Posterior vena cava (tissue), 2 donors: ENCODE measurements at places on chromosomes 5 and 9. TPM values are rescaled to one million over a fixed set of nuclear protein-coding genes. Genes with fewer than 3 reads are reported as not detected.

DNA sequence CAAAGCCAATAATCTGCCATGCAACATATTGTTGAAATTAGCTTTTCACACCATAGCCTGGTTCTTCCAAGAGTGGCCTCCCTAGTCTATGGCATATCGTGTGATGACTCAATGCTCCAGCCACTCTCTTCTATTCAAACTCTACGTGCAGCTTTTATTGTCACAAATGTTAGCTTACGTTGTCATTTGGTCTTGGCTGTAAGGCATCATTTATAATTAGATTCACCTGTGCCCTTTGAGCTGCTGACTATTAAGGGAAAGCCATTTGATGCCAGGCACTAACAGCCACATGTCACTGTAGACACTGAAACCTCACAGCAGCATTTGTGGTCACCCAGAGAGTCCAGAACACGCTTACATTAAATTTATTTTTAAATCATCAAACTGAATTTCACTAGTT, 66.8 kb downstream of the APBA1 start:
- DNase-seq: no peak

DNA sequence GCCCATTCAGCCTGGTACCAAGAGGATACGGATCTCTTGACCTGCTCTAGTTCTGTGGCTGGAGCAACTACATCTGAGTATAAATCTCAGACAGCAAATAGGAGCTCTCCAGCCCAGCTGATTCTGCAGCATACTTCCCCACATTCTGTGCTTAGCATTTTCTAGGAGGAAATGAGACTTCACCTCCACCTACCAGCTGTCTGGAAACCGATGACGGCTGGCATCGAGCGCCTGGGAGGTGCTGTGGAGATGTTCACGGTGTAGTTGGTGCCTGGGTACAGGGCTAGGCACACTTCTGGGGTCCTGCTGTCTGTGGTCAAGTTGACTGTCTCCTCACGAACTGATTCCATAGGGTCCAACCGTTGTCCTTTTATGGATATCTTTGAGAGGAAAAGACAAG, 63.6 kb downstream of the SUSD1 start:
- no peak for DNase-seq

DNA sequence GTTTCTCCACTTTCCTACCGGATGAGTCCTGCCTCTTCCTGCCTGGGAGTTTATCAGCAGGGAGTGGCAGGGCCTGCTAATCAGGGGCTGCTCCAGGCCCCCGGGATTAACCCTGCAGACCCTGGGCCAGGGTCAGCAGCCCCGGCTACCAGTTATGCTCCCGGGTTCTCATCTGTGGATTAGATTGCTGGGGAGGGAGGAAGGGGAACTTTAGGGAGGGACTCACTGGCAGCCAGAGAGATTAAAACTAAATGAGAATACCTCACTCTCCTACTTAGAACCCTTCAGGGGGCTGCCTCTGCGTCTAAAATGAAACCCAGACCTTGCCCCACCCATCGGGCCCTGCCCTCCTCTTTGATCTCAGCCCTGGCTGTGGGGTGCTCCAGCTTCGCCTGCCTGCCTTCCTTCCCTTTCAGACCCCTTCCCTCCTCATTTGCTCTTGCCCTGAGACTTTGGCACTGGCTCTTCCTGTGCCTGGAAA, 130.5 kb upstream of the HAND1 start:
- DNase-seq: no peak

Gene TLR4
- total RNA-seq: 18.1 TPM

DNA sequence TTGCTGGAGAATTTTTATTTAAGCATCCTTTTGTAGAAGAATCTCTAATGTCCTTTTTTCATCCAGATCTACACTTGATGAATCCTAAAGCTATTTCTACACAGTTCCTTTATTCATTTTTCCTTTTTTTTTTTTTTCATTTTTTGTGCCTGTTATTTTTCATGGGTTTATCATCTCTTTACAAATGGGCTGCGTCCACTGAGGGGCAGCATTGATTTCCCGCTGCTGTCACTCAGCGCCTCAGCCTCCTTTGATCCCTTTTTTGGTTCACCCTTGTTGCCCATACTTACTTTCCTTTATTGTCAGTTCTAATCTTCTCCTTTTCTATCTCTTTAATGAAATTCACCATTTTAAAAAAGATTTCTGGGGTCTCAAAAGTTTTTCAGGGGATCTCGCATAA, 5.7 kb upstream of the MSMP start:
- no peak for DNase-seq

DNA sequence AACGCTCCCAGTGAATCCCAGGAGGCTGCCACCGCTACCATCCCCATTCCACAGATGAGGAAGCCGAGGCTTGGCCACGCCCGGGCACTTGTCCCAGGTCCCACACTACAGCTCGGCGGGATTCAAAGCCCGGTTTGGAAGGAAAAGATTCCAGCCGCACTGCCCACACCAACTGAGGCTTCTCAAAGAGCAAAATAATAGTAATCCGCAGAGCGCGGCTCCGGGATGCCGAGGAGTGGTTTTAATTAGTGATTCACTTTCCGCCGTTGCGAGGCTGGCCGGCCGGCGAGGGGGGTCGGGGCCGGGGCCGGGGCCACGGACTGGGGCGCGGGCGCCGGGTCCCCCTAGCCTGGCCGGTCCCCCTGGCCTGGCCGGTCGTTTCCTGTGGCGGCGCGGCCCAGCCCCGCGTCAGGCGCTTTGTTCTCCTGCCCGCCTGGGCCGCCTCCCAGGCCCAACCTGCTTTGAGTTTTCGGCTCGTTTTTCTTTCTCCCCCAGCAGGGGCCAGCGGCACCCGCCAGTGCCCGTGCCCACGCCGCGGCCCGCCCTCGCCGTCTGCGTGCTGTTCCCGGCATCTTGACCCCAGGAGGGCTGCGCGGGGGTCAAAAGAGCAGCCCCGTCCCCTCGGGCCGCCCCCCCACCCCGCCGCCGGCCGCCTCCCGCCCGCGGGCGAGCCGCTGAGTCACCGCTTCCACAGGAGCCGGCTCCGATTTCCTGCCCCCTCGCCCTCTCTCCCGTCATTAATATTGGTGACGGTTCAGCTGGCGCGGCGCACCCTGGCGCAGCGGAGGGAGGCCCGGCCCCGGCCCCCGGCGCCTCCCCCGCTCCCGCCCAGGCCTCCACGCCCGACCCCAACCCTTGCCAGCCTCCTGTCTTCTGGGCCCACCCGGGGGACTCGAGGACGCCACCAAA, 31.2 kb downstream of the FGF18 start:
- DNase-seq: peak; percentile 94

Gene ADRA1B
- total RNA-seq: 8.0 TPM

Gene TLX3
- total RNA-seq: not detected

DNA sequence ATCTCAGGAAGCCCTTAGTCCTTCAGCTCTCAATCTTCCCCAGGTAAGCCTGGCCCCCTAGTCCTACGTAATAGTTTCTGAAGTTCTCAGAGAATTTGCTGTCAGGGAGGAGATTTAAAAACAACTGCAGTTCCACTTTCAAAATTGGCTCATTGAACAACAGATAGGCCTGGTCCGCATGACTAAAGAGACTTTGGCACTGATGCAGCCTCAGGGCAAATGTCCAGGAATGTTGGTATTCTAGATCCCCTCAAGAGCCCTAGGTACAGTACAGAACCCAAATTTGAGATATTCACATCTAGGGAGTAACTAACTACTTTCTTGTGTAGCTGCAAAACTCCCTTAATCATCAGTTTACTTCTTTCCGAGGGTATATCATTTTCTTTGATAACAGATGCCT, 162.8 kb downstream of the GABRG2 start:
- DNase-seq: no peak

GRCh38 chr5:142204219-142204618, 95.6 kb downstream of the NDFIP1 start:
- no peak for DNase-seq

DNA sequence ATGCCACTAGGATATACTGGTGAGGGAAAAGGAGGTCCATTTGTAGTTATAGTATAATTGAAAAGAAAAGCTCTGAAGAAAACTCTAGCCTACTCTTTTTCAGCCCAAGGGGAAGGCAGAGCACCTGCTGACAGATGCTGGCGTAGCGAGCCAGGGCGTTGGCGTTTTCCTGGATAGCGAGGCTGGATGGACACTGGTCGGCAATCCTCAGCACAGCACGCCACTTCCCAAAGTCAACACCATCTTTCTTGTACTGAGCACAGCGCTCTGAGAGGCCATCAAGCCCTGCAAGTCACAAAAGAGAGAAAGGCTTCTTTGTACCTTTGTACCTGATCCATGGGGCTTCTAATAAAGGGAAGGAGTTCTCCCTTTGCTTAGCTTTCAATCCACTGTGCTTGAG, 8.2 kb downstream of the ALDOB start:
- DNase-seq: no peak

DNA sequence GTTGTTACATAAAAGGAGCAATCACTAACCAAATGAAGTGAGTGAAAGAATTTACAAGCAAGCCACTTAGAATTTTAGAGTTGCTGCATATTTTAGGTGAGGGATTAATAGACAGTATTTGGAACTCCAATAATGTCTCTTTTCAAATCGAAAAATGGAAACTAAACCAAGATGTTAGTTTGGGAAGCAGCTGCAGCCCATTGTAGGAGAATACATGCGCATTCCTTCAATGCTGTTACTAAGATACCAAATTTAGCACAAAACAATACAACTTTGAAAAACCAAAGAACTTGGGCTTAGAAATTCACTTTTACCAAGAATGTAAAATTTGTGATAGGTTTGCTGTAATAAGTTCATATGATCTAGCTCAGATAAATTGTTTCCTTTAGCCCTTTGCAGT, 411.8 kb upstream of the CDH6 start:
- no peak for DNase-seq

- DNase-seq: no peak
Observed at GRCh38 chr9:4740388-4740637, 689 bp downstream of the AK3 start.

Gene ARID3C
- not detected for total RNA-seq

- no peak for DNase-seq
Observed at GRCh38 chr5:54700986-54701578, 183.5 kb downstream of the SNX18 start.

Gene SNX18
- 50.3 TPM for total RNA-seq

DNA sequence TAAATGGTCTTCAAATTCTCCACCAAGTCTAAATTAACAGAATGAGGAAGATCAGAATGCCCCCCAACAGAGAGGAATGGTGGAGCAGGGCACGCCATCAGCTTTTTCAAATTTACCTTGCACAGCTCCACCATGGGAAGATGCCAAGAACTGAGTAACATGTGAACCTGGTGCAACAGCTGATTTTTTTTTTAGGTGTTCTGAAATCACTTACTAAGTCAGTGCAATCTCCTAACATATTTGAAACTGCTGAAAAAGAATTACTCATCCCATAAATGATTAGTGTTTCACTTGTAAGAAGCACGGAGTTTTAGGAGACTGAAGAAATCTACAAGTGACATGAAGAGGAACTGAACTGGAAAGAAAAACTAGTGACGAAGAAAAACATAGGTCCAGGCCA, 5.1 kb downstream of the TMEM245 start:
- DNase-seq: no peak

GRCh38 chr5:125583321-125584139, 837.1 kb upstream of the ZNF608 start:
- no peak for DNase-seq

GRCh38 chr5:124111886-124112285, 599.9 kb downstream of the CSNK1G3 start:
- no peak for DNase-seq

Gene MARCHF11
- total RNA-seq: not detected

Gene SLC6A18
- not detected for total RNA-seq

Gene DDX4
- total RNA-seq: not detected
